Choroid plexus epithelial cell (primary cell): ENCODE measurements at places on chromosomes 4 and X.

- DNase-seq = peak; percentile 76
Measured at GRCh38 chr4:5998333-5998936, 19.8 kb downstream of the C4orf50 start.

GRCh38 chr4:166144607-166145006, 271.6 kb downstream of the TLL1 start:
- no peak for DNase-seq

- DNase-seq = no peak
Measured at GRCh38 chrX:153845195-153845594, 14.9 kb upstream of the PDZD4 start.

- no peak for DNase-seq
Measured at GRCh38 chrX:78710171-78710570, 37.3 kb upstream of the LPAR4 start.

DNA sequence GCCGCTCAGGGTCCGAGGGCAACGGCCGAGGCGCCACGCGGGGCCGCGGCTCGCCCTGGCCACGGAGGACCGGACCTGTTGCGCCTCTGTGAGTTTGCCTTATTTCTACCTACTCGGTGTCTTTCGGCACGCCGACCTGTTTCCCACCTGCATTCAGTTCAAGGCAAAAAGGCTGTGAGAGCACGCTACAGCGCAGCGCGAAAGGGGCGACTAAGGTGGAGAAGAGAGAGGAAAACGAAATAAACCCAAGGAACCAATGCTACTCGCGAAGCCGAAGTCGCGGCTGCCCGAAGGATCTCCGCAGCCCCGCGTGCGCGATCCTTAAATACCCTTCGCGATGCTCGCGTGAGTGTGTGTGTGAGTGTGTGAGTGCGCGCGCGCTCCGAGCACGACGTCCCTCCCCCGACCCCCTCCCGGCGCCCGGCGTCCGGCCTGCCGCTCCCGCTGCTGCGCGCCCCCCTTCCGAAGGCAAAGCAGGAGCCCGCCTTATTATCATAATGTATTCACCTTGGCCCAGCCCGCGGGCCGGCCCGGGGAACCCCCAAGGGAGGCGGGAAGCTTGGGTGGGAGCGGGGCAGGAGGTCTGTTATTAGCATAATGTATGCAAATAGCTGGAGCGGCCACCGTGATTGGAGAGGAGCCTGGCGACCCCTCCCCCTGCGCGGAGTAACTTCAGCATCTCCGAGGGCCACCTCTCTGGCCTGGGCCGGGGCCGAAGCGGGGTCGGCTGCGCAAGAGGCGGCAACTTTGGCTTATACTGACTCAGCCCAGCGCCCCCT, at the start of gene COL25A1:
Gene COL25A1 (minus strand): TSS at position 298 of the 779 bp plus-strand sequence.
- DNase-seq = peak; percentile 39

GRCh38 chrX:32155044-32155638, 1056.2 kb downstream of the DMD start:
- no peak for DNase-seq
